ENCODE measurements at places on chromosomes 11 and 22. TPM values are rescaled to one million over a fixed set of nuclear protein-coding genes. Genes with fewer than 3 reads are reported as not detected.

SPTY2D1 gene
- total RNA-seq: 14.4 TPM

ABCC8 gene
- total RNA-seq: not detected

OR51B4 gene
- not detected for total RNA-seq

MRGPRX4 gene
- not detected for total RNA-seq

KLHDC7B gene
- total RNA-seq: not detected

SLC37A2 gene
- total RNA-seq: 0.67 TPM

HIKESHI gene
- 101 TPM for total RNA-seq

MMP27 gene
- total RNA-seq: not detected

SPECC1L gene
- 42.0 TPM for total RNA-seq

KCNK7 gene
- total RNA-seq: 0.04 TPM

ZP1 gene
- total RNA-seq: not detected

MEI1 gene
- total RNA-seq: 2.2 TPM

QSER1 gene
- total RNA-seq: 15.3 TPM

CLCF1 gene
- total RNA-seq: 2.2 TPM

APLP2 gene
- 906 TPM for total RNA-seq

EIF1AD gene
- total RNA-seq: 47.6 TPM

TRPM5 gene
- not detected for total RNA-seq

PHF21A gene
- 5.4 TPM for total RNA-seq

DAGLA gene
- 1.5 TPM for total RNA-seq

ANO5 gene
- 4.7 TPM for total RNA-seq

SCGB1C1 gene
- not detected for total RNA-seq

MS4A1 gene
- total RNA-seq: not detected

TMEM86A gene
- total RNA-seq: 0.92 TPM

SLN gene
- total RNA-seq: not detected

TNNT3 gene
- total RNA-seq: not detected

PRRG4 gene
- total RNA-seq: 0.49 TPM

EMID1 gene
- total RNA-seq: not detected

SLC22A8 gene
- total RNA-seq: not detected

CASP4 gene
- 192 TPM for total RNA-seq

APOL5 gene
- total RNA-seq: not detected

MPPED1 gene
- not detected for total RNA-seq

HARBI1 gene
- 5.2 TPM for total RNA-seq

APOL4 gene
- total RNA-seq: 0.53 TPM

KBTBD3 gene
- 3.9 TPM for total RNA-seq

SPI1 gene
- not detected for total RNA-seq

DEUP1 gene
- not detected for total RNA-seq
